ENCODE measurements at places on chromosomes 3 and 15. TPM values are rescaled to one million over a fixed set of nuclear protein-coding genes. Genes with fewer than 3 reads are reported as not detected.

DNA sequence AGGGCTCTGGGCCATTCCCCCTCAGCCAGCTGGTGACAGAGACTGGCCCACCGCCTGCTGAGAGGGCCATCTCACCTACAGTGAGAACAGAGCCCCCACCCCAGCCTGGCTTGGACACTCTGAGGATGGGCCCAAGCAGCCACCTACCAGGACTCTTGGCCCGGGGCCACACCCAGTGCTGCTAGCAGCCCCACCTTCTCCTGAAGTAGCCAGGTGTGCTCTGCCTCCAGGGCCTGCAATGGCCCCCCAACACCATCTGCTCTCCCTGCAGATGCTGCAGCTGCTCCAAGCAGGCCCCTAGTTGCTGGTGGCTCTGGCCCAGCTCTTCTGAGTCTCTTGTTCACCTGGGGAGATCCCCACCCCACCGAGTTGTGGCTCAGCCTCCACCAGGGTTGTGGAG is 6.8 kb upstream of the CLK3 start:
- H3K4me3 ChIP-seq = no peak overlapping the region
- H3K27me3 ChIP-seq = peaks cover 16% of the 10 kb centered on the region
- H3K27ac ChIP-seq = peak overlapping the region; percentile 42
- no peaks in the 10 kb centered on the region for H3K4me1 ChIP-seq

- no peaks in the 10 kb centered on the region for H3K36me3 ChIP-seq
- H3K27ac ChIP-seq = no peak overlapping the region
- H3K4me3 ChIP-seq = no peak overlapping the region
- no peaks in the 10 kb centered on the region for H3K4me1 ChIP-seq
- DNase-seq = no peak
Measured at GRCh38 chr15:100141311-100142001, 200.3 kb downstream of the ADAMTS17 start.

GRCh38 chr15:69056365-69056764 is 41.9 kb downstream of the NOX5 start:
- no peaks in the 10 kb centered on the region for H3K36me3 ChIP-seq
- H3K4me3 ChIP-seq = no peak overlapping the region

GRCh38 chr3:40258555-40258954 is 51.0 kb upstream of the EIF1B start:
- H3K27ac ChIP-seq = peak overlapping the region; percentile 70
- H3K36me3 ChIP-seq = peaks cover 7% of the 10 kb centered on the region
- H3K4me1 ChIP-seq = no peaks in the 10 kb centered on the region

FRG2C gene
- total RNA-seq = not detected

DNA sequence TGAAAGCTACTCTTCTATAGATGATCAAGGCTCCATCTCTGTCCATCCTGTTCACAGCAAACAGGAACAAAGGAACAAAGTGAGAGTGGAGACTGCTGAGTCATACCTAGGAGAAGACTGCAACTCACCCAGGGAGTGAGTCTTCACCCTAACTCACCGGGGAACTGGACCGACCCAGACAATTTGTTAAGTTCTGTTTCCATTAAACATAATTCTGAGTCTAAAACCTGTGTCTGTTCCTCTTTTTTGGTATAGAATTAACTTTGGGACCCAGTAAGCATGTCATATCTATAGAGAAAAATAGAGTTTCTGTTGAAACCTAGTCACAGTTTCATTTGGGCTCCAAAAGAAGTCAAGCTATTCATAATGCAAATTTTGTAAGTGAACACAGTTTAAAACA is 21.6 kb downstream of the CCDC80 start:
- H3K4me3 ChIP-seq = no peak overlapping the region
- no peak overlapping the region for H3K27ac ChIP-seq
- DNase-seq = peak; percentile 42
- no peaks in the 10 kb centered on the region for H3K27me3 ChIP-seq
- no peaks in the 10 kb centered on the region for H3K4me1 ChIP-seq
- H3K36me3 ChIP-seq = peaks cover 6% of the 10 kb centered on the region

- H3K27me3 ChIP-seq = peaks cover 20% of the 10 kb centered on the region
- H3K36me3 ChIP-seq = no peaks in the 10 kb centered on the region
- no peak overlapping the region for H3K27ac ChIP-seq
- no peak overlapping the region for H3K4me3 ChIP-seq
Measured at GRCh38 chr15:55518641-55519040, 10.6 kb upstream of the DNAAF4 start.

LYZL4 gene
- not detected for total RNA-seq

RYR3 gene
- total RNA-seq = not detected

DNA sequence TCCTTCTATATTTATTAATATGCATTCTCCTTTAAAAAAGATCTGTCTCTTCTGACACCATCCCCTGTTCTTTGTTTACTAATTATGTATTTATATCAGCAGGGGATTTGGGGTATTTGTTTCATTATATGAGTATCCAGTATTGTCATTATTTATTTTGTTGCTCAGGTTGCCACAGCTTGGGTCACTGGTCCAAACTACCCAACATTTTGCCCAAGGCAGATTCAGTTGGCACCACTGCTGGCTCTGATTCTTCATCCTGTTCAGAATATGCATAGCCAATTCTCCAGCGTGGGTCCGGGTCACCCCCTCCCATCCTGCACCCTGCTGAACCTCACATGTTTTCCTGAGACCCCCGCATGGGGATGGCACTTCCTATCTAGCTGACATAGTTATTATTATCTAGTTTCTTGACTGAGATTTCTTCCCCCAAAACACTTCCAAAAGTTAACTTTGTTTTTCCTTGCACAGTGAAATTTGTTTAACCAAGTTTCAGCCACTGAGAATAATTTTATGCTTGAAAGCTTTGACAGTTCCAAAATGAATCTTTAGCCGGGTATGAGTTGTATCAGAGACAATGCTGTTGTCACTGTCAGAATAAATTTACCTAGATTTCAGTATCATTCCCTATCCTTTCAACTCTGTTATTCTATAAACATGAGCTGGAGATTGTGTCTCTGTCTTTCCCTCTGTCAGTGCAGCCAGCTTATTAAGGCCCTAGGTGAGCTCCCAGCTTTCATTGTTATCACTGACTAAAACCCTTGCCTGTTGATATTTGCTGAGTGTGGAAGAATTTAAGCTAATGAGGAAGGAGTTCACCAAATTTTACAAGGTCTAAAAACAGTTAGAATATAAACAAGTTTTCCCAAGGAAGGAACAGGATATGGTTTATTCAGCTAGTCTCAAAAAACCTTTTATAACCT is 70.3 kb downstream of the TGFBR2 start:
- no peaks in the 10 kb centered on the region for H3K27me3 ChIP-seq
- H3K4me1 ChIP-seq = peaks cover 41% of the 10 kb centered on the region
- peak overlapping the region; percentile 63 for H3K27ac ChIP-seq
- H3K4me3 ChIP-seq = no peak overlapping the region

CDC25A gene
- 7.3 TPM for total RNA-seq

THRB gene
- total RNA-seq = 4.2 TPM

DNA sequence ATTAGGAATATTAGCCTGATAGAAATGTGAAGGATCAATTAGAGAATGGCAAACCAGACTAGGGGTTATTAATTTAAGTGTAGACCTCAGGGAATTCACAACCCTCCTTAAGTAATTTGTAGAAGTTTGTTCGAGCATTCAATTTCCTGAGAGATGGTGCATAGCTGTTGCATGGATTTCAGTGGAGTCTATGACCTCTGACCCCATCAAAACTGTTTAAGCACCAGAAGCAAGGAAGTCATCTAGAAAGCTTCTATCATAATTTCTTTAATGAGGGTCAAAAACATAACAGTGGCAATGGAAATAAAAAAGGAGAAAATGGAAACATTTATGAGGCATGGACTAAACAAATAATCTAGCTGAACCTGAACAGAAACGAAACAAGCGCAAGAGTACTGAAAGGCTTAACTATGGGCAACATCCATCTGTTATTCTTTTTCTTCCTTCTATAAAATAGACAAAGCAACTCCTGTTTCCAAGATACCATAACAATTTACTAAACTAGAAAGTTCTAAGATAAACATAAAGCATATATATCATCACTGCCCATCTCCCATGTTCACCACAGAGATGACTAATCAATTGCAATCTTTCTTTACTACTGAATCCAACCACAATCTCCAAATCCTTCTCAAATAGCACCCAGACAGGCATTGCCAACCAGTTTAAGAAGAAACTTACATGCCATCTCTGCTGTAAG is 151.4 kb downstream of the THRB start:
- no peaks in the 10 kb centered on the region for H3K36me3 ChIP-seq
- H3K27ac ChIP-seq = no peak overlapping the region
- peaks cover 14% of the 10 kb centered on the region for H3K4me1 ChIP-seq

- no peak overlapping the region for H3K4me3 ChIP-seq
- no peaks in the 10 kb centered on the region for H3K36me3 ChIP-seq
- peaks cover 6% of the 10 kb centered on the region for H3K4me1 ChIP-seq
- H3K27ac ChIP-seq = no peak overlapping the region
Measured at GRCh38 chr3:104787306-104787705, 579.4 kb upstream of the ALCAM start.

DNA sequence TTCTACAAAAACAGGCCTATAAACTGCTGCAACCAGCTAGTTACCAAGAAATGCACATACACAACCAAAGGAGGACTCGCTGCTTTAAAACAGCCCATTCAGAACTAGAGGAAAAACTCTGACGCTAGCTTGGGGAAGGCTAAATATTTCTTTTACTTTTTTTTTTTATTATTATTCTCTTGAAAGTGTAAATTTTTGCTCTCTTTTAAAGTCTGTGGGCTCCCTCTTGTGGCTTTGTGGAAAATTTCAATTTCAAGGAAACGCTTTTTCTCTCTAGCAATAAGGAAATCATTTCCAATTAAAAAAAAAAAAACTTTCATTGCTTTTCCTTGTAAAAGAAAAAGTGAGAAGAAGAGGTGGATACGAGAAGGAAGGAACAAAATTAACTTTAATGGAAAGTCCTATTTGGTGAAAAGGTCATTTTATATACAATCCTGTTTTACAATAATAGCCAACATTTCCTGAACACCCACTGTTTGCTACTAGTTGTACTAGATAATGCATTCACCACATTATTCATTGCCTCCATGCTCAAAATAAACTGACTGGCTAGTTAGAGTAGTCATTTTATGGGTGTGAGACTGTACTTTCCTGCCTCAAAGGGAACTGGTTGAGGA is 51.2 kb upstream of the SAMMSON start:
- H3K4me3 ChIP-seq = no peak overlapping the region
- no peaks in the 10 kb centered on the region for H3K36me3 ChIP-seq
- no peak overlapping the region for H3K27ac ChIP-seq
- no peaks in the 10 kb centered on the region for H3K27me3 ChIP-seq
- no peaks in the 10 kb centered on the region for H3K4me1 ChIP-seq
- peak; percentile 59 for DNase-seq

GRCh38 chr3:114551770-114552526 is 258.1 kb downstream of the TIGIT start:
- no peaks in the 10 kb centered on the region for H3K36me3 ChIP-seq
- H3K27ac ChIP-seq = peak overlapping the region; percentile 83
- H3K27me3 ChIP-seq = no peaks in the 10 kb centered on the region
- H3K4me1 ChIP-seq = peaks cover 9% of the 10 kb centered on the region

- DNase-seq = no peak
- no peak overlapping the region for H3K4me3 ChIP-seq
- H3K4me1 ChIP-seq = no peaks in the 10 kb centered on the region
- H3K27ac ChIP-seq = no peak overlapping the region
- H3K27me3 ChIP-seq = no peaks in the 10 kb centered on the region
Measured at GRCh38 chr15:99493461-99493860, 72.3 kb upstream of the MEF2A start.

GRCh38 chr3:168040607-168041208 is 55.0 kb downstream of the GOLIM4 start:
- H3K36me3 ChIP-seq = peaks cover 15% of the 10 kb centered on the region
- peak; percentile 70 for DNase-seq
- no peak overlapping the region for H3K4me3 ChIP-seq
- no peaks in the 10 kb centered on the region for H3K4me1 ChIP-seq
- no peak overlapping the region for H3K27ac ChIP-seq
- no peaks in the 10 kb centered on the region for H3K27me3 ChIP-seq

GRCh38 chr3:135869439-135870105 is 96.0 kb upstream of the PPP2R3A start:
- no peak overlapping the region for H3K27ac ChIP-seq
- H3K27me3 ChIP-seq = no peaks in the 10 kb centered on the region
- H3K4me3 ChIP-seq = no peak overlapping the region

DNA sequence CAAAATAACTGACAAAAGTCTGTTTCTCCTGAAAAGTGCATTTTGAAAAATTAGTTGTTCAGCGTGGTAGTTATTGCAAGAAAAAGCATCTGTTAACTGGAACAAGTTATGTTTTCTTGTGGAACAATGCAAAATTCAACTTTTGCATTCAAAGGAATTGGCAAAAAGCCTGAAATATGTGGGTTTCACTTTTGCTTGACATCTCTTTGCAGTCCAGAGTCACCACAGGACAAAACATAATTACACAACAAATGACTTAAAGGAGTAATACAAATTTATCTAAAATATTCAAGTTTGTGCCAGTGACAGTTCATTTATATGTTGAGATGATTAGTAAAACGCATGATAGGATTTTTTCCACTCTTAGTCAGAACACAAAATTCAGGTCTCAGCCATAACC is 96.3 kb upstream of the P2RY1 start:
- H3K36me3 ChIP-seq = no peaks in the 10 kb centered on the region
- H3K4me3 ChIP-seq = no peak overlapping the region
- H3K27me3 ChIP-seq = no peaks in the 10 kb centered on the region
- DNase-seq = peak; percentile 33
- H3K27ac ChIP-seq = no peak overlapping the region
